T-cell (primary cell): ENCODE measurements at places on chromosomes 2 and 18. TPM values are rescaled to one million over a fixed set of nuclear protein-coding genes. Genes with fewer than 3 reads are reported as not detected.

- H3K27ac ChIP-seq, result no peak overlapping the region
- H3K4me1 ChIP-seq, result no peaks in the 10 kb centered on the region
- H3K27me3 ChIP-seq, result no peaks in the 10 kb centered on the region
- DNase-seq, result no peak
- H3K36me3 ChIP-seq, result no peaks in the 10 kb centered on the region
These were observed 231.2 kb downstream of the TCF4 start for GRCh38 chr18:55356815-55357214.

C2orf15 gene
- total RNA-seq, result 2.1 TPM

GRCh38 chr18:61697306-61697909 lies 195.4 kb downstream of the RNF152 start:
- no peaks in the 10 kb centered on the region for H3K4me1 ChIP-seq
- peaks cover 2% of the 10 kb centered on the region for H3K27me3 ChIP-seq
- no peaks in the 10 kb centered on the region for H3K36me3 ChIP-seq
- no peak overlapping the region for H3K27ac ChIP-seq

GREB1 gene
- 0.79 TPM for total RNA-seq

GRCh38 chr18:48419277-48420022 lies 10.3 kb upstream of the ZBTB7C start:
- peaks cover 33% of the 10 kb centered on the region for H3K27me3 ChIP-seq
- no peaks in the 10 kb centered on the region for H3K36me3 ChIP-seq
- no peak overlapping the region for H3K27ac ChIP-seq
- no peaks in the 10 kb centered on the region for H3K4me1 ChIP-seq
- no peak for DNase-seq
- no peak overlapping the region for H3K4me3 ChIP-seq

DNA sequence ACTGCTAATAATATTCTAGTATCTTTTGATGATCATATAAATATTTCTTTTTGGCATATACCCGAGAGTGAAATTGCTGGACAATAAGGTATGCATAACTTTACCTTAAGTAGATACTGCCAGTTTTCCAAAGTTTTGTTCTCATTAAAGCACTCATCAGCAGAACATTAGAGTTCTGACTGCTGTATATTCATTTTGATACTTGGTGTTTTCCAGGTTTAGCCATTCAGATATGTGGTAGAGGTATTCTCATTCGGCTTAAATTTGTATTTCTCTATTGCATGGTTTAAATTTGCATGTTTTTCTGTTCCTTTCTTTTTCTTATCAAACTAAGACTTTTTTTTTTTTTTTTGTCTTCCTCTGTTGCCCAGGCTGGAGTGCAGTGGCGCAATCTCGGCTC lies 18.2 kb downstream of the CYBRD1 start:
- no peaks in the 10 kb centered on the region for H3K4me1 ChIP-seq
- no peak overlapping the region for H3K27ac ChIP-seq
- peaks cover 9% of the 10 kb centered on the region for H3K27me3 ChIP-seq
- H3K36me3 ChIP-seq, result no peaks in the 10 kb centered on the region

- no peaks in the 10 kb centered on the region for H3K27me3 ChIP-seq
- no peak overlapping the region for H3K4me3 ChIP-seq
- no peak for DNase-seq
- no peak overlapping the region for H3K27ac ChIP-seq
These were observed 259.8 kb upstream of the RASGRP3 start for GRCh38 chr2:33216508-33217182.
